ENCODE measurements at places on chromosomes 16 and 17.

GRCh38 chr16:77896415-77897128 is 108.2 kb downstream of the VAT1L start:
- no peak for DNase-seq

DNA sequence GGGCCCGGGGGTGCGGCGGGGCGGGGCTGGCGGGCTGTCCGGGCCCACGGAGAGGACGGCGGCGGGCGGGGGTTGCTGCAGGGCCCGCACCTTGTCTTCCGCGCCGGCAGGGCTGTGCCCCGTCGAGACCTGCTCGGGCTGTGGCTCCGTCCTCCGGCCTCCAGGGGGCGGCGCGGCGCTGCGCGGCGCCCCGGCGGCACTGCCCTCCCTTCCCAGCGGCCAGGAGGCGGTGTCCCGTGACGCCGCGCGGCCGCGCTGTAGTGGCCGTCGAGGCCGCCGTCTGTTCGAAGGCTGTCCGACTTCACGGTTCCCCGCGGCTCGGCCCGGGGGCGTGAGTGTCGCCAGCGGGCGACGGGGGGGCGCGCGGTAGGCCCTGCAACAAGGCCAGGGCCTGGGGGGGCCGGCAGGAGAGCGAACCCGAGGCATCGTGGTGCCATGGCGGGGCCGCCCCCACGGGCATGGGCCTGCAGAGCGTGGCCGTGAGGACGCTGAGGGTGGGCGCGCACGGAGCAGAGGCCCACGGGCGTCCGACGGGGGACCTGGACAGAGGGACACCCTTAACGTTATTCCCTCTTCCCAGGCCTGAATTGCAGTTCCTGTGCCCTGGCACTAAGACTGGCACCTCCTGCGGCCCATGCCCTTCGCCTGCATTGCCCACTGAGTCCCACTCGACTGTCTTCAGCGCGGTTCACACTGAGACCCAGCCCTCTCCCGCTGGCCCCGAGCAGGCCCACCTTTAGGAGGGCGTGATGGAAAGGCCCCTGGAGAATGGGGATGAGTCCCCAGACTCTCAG is at the start of gene PLEKHG4:
TSS of gene PLEKHG4 (plus strand) at position 237 of the 794 bp plus-strand sequence. CDS start at position 750, 513 bp downstream.
- peak; percentile 56 for DNase-seq

DNA sequence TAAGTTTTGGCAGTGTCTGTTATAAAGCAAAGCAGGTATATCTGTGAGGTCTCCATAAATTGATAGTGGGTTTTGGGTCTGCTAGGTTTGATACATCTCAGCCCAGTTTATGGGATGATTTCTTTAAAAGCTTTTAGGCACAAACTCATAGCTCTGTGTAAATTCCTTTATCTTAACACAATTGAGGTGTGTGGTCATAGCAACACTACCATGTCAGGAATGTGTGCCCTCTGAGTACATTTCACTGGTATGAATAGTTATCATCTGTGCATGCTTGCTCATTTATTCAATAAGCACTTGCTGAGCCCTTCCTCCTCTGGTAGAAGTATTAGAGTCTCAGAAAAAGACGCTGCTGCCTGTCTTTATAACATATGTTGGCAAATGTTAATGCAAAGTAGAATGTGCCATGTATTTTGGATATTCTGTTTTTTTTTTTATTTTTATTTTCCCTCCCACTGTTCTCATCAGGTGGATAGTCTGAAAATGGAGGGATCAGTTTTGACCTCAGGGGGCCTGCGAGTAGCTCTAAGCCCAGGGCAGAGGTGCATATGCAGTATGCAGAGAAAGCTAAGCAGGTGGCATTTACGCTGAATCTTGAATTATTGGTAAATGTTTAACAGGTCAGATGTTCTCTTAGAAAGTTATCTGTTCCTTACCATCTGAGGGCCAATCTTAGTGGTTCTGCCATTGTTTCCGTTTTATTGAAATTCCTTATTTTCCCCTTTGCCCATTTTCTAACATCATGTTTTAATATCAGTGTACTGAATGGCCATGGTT is 90.7 kb downstream of the WNT3 start:
- DNase-seq = no peak

DNA sequence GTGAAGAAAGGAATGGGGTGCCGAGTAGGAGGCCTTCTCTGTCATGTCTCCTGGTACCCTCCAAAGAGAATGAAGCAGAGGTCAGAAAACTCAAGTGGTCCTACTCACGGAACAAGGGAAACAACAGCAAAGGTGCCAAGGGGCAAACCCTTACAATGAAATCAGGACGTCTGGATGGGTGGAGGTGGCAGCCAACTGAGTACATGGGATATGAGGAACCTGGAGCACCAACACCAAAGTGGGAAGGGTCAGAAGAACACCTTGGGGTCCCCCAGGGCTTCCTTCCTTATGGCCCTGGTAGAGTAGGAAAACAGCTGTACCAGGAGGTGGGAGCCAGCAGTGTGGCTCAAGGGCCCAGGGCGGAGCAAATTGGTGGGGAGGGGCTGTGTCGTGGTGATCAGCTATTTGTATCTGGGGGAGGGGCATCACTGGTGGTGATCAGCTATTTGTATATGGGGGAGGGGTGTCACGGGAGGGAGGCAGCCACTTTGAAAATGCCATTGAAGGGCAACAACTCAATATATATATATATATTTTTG is 643 bp downstream of the HIGD1B start:
- no peak for DNase-seq

- DNase-seq = no peak
These were observed 333.2 kb downstream of the SLC39A11 start for GRCh38 chr17:72759301-72759700.

DNA sequence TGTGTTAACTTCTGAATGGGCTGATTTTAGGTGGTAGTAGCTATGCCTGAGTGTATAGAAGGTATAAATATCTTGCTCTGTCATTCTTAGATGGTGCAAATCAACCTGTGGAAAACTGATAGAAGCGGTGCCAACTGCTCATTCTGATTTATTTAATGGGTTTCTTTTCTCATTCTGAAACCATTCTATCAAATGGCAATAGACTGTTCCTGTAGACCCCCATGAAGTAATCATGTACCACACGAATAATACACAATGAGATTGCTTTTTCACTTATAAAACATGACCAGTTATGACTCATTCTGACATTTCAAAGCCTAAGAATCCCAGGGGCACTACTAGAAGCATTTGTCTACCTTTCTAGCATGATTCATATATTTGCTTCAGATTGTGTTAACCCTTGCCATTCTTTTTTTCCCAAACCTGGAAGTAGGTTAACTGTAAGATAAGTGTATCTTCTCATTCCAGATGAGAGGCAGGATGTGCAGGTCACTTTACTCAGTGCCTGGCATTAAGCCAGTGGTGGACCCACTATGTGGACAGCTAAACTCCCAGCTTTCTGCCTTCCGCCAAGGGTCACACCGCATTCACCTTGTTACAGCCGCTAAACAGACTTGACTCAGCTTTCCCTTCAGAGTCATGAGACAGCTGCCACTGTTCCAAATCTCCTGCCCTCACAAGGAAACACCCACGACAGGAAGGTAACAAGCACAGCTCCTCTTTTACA is 16.4 kb upstream of the SLC16A11 start:
- DNase-seq = no peak

- DNase-seq = no peak
These were observed 1407.0 kb downstream of the CDH11 start for GRCh38 chr16:63714876-63715275.

GRCh38 chr16:22321340-22322001 is 24.3 kb downstream of the POLR3E start:
- DNase-seq = peak; percentile 41

GRCh38 chr16:81798311-81799137 is 19.4 kb downstream of the PLCG2 start:
- no peak for DNase-seq

GRCh38 chr17:16872351-16873173 is 99.4 kb downstream of the TNFRSF13B start:
- DNase-seq = no peak

DNA sequence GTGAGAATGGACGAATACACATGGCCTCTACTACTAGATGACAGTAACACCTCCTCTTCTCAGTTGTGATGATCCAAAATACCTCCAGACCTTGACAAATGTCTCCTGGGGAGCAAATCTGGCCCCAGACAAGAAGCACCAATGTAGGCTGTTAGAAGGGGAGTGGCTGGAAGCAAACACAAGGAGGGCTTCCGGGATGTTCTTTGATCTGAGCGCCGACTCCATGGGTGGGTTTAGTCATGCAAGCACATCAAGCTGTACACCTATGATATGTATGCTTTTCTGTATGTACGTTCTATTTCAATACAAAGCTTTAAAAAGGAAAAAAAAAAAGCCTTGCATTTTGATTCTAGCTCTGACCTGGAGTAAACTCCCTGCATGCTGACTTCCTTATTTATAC is 61.4 kb downstream of the ARHGAP17 start:
- no peak for DNase-seq

All from stimulated activated CD4-positive, alpha-beta T cell treated with anti-CD3 and anti-CD28 coated beads, Interleukin-1b, Interleukin-23, amount 100 ng/mL, for 1 hour (primary cell).